ENCODE measurements at places on chromosomes 7 and 10.
A peak's percentile ranks its signal among the peaks of the same experiment; 100 is the strongest.

DNA sequence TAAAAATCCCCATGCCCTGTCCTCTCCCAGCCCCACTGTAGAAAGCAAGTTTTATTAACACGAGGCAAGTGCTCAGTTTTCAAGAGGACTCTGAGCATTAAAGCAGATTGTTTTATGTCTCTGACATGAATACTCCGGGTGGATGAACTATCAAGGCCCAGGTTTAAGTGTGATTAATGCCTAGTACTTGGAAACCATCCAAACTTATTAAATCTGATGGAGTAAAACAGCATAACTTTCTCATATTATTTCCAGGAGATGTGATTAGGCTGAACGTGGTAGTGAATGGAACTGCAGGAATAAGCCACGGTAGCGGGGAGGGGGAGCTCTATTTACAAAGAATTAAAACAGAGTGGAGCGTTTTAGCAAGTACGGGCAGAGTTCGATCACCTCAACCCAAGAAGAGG, 144.2 kb upstream of the RNF32 start:
- DNase-seq, result no peak

GRCh38 chr10:131567279-131568162, 256.0 kb upstream of the TCERG1L start:
- no peak for DNase-seq

DNA sequence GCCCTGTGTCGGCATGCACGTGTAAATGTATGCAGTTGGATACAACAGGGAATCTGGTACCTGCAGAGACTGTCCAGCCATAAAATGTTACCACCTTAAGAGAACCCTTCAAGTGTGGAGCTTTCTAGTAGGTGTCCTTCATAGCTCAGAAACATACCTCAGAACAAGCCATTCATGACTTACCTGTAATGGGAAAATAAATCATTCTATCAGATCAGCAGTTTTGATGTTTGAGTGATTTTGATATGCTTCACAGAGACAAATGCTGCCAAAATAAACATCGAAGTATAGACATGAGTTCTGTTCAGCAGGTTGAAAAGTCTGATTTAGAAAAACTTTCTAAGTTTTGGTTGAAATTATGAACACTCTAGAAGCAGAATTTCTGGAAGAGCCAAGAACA, 33.5 kb upstream of the UMAD1 start:
- DNase-seq, result no peak

GRCh38 chr7:109552017-109552416, 982.3 kb downstream of the DNAJB9 start:
- no peak for DNase-seq

GRCh38 chr7:135539629-135540028, 18.1 kb upstream of the NUP205 start:
- no peak for DNase-seq

GRCh38 chr7:31133497-31133896, 81.4 kb downstream of the ADCYAP1R1 start:
- no peak for DNase-seq

DNA sequence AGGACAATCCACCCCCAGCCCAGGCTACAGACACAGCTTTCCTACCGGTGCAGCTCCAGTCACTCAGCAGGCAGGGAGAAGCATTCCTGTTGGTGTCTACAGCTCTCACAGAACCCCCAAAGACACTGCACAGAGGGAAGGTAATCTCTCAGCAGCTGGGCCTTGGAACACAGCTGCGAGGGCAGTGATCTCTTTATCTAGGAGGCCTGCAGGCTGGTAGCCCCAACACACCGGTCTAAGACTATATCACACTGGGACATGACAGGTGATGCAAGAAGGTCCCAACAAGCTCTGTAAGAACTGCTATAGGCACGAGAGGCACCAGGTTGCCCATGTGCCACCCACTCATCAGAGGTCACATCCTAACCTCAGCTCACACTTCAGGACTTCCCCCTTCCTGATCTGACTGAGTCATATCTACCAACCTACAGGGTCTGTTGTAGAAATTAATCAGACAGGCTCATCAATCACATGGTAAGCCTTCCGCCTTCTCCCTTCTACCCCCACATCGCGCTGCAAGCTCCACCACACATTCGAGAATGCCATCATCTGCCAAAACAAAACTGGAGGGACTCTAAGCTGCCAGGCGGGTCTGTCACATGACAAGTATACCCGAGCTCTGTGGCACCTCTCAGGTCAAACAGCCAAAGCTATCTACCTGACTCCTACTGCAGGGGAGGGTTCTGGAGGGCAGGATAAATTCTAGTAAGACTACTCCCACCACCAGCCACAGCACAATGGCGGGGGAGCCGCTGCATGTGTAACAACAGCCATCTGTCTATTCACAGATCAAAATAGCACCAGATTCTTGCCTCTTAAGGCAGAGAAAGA, 26.1 kb downstream of the FAM53B start:
- peak; percentile 86 for DNase-seq

GRCh38 chr7:142000244-142000643, 4.6 kb downstream of the MGAM start:
- DNase-seq, result no peak

- no peak for DNase-seq
Measured at GRCh38 chr7:106339513-106340246, 54.9 kb upstream of the NAMPT start.

GRCh38 chr10:72337039-72337629, 17.6 kb downstream of the DNAJB12 start:
- peak; percentile 85 for DNase-seq

DNA sequence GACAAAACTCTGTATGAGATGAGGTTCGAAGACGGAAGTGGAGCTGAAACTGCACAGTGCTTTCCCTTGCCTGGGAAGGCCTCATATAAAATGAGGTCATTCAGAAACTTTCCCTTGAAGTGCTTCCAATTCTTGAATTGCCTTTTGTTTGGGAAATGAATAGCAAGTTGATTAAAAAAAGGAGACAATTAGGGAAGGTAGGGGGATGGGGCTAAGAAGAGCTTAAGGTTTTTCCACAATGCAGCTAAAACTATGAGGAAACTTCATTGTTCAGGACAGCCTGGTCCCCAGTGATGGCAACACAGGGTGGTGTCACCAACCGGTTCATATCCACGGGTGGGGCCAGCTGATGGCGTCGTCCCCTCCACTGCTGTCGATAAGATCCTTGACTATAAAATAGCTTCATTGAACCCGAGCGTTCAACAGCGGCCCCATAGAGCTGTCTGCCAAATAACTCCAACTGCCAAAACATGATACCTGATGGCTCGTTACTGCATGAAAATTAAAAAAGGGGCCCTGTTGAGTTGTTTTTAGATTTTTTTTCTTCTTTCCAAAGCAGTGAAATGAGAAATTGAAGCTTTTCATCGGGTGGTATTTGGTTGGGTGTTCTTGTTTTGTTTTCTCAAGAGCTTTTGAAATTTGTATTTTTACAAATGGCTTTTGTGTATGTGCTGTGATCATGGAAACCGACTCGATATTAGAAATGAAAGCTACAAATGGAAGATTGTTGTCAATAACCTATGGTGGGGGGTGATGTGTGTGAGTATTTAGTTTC, 2.8 kb upstream of the CELF2 start:
- DNase-seq, result no peak

- no peak for DNase-seq
Measured at GRCh38 chr7:133562621-133563020, 309.7 kb downstream of the EXOC4 start.

DNA sequence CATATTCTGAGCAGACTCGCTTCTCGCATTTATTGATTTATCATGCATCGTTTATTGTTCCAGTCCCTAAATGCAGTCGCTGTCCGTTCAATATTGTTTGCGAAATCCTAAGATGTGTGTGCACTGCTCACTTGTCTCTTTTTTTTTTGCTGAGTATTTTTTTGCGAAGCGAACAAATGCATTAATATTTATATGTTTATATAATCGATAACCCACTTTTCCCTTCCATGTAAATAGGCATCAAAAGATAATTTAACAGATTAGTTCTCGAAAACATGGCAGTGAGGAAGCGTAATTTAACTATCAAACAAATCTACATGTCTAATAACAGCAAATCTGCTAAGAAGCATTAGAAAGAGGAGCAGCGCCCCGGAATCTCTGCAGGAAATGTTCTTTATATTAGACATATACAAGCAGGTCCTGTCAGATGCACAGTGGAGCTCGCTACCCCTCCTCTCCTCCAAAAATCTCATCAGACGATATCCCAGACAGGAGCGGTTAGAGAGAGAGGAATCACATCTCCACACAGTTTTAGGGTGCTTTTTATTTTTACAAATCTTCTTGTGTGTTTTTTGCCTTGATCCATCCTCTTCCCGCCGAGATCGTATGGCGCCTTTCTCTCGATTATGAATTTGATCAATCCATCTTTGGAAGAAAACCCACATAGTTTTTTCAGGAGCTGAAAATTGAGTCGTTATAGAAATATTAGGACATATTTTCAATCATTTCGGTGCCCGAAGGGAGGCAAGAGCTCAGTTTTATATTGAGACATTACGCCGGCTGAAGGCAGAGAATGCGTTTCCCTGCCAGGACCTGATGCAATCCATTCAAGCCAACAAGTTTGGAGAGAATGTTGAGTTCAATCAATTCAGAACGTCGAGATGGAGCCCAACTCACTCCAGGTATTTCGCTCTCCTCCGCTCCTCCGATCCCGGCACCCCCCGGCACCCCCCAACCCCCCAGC, at the start of gene ARID5B:
Gene ARID5B (plus strand): TSS at position 871 of the 964 bp plus-strand sequence. CDS start 11 bp downstream, at position 882.
- DNase-seq, result peak; percentile 72

- DNase-seq, result no peak
Measured at GRCh38 chr10:44781131-44781530, 130.0 kb upstream of the TMEM72 start.

DNA sequence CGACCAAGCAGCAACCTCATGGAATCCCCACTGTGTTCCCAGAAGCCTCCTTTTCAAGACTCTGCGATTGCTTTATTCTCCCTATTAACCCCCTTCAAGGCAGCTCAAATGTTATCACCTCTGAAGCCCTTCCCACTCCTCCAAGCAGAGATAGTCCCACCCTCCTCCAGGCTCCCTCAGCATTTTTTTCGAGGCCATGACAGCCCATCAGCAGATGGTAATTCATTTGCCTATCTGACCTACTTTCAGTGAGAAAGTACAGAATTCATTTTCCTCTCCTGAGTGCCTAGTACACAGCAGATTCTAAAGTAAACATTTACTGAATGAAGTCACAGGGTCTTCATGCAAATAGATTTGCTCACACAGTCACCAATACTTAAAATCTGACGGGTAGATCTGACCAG, 47.8 kb downstream of the HERPUD2 start:
- DNase-seq, result no peak

DNA sequence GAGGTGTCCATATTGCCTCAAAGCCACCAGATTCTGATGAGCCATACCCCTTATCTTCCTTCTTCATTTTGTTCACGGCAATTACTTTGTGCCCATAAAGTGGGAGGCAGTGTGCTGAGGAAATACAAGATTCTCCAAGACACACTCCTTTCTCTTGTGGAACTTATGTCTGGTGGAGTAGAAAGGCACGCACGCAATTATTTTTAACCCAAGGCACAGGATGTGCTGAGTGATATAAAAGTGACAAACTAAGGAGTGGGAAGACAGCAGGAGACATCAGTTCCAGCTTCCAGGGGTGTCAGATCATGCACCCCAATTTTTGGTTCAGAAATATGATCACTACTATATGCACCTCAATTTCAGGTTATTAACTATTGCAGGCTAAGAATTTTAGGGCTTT, 94.7 kb upstream of the PDCD4 start:
- no peak for DNase-seq

GRCh38 chr7:100406767-100407166, 21.7 kb downstream of the ZCWPW1 start:
- no peak for DNase-seq

- DNase-seq, result no peak
Measured at GRCh38 chr10:109988212-109988596, 19.6 kb upstream of the ADD3 start.

- peak; percentile 64 for DNase-seq
Measured at GRCh38 chr7:39700932-39701331, 77.6 kb downstream of the RALA start.

- DNase-seq, result no peak
Measured at GRCh38 chr10:60704471-60704870, 73.8 kb upstream of the CDK1 start.

- no peak for DNase-seq
Measured at GRCh38 chr10:49053053-49053997, 62.0 kb downstream of the VSTM4 start.

- no peak for DNase-seq
Measured at GRCh38 chr7:106840342-106840741, 24.7 kb upstream of the PIK3CG start.

DNA sequence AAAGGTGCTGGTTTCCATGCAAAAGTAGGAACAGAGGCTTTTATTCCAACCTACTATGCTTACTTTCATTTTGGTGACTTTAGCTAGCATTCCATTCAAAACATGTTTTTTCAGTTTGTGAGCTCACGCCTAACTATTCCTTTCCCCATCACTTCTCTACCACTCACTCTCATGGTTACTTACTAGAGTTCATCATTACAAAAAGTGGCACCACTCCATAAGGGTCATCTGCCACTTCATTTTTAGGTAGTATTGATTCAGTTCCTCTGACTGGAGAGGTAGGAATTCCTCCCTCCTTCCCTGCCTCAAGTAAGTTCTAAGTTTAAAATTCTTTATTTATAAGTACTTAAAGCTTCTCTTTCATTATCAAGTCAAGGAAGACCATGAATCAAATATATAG, 543.1 kb downstream of the HTR7 start:
- DNase-seq, result no peak

Measured in suppressor macrophage treated with lipopolysaccharide for 1 hour (primary cell).